ENCODE measurements at places on chromosomes 16 and 17.
A peak's percentile ranks its signal among the peaks of the same experiment; 100 is the strongest.

- peak; percentile 63 for DNase-seq
Measured at GRCh38 chr16:17467923-17468540, 2.7 kb downstream of the XYLT1 start.

DNA sequence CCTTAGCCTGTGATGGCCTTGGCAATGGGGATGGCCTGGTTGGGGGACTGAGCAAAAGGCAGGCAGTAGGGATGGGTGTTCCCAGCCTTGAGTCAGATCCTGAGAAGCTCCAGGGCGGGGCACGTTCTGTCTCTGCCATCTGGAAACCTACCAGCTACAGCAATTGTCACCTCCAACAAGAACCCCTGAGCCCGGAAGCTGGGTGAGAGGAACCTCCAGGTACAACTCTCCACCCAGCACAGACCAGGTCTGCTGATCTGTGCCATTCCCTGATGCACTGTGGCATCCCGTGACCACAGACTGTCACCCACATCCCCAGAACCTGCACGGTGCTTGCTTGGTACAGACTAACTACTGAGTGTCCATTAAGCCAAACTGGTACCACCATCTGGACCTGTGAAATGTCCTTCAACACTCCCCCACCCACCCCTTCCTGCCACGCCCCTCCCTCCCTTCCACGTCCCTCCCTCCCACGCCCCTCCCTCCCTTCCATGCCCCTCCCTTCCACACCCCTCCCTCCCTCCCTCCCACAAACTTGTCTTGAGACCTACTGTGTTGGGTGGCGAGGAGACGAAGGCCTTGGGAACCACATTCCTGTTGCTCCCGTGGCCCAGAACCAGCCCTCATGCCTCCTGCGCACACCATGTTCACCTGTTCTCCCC lies 16.6 kb downstream of the MYO15B start:
- DNase-seq, result no peak

GRCh38 chr16:79195938-79196337 lies 404.6 kb downstream of the MAF start:
- no peak for DNase-seq

- no peak for DNase-seq
Measured at GRCh38 chr17:40551879-40552768, 13.1 kb downstream of the CCR7 start.

DNA sequence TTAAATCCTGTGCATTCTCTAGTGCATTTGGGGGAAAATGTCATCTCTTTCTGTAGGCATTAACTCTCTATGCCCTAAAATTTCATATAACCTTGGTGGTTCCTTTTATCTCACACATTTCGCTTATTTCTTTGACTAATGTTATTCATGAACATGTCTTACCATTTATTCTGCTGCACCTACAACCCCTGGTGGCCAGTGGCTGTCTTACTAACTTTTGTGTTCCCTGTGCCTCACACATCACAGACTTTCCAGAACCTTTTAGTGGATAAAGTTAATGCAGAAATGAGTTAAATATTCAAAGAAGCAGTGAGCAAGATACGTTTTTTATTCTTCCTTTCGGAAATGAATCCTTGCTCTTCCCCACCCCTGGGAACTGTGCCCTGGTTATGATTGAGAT lies 111.9 kb downstream of the CDH13 start:
- no peak for DNase-seq

- DNase-seq, result no peak
Measured at GRCh38 chr16:57134982-57135381, 42.6 kb downstream of the CPNE2 start.

DNA sequence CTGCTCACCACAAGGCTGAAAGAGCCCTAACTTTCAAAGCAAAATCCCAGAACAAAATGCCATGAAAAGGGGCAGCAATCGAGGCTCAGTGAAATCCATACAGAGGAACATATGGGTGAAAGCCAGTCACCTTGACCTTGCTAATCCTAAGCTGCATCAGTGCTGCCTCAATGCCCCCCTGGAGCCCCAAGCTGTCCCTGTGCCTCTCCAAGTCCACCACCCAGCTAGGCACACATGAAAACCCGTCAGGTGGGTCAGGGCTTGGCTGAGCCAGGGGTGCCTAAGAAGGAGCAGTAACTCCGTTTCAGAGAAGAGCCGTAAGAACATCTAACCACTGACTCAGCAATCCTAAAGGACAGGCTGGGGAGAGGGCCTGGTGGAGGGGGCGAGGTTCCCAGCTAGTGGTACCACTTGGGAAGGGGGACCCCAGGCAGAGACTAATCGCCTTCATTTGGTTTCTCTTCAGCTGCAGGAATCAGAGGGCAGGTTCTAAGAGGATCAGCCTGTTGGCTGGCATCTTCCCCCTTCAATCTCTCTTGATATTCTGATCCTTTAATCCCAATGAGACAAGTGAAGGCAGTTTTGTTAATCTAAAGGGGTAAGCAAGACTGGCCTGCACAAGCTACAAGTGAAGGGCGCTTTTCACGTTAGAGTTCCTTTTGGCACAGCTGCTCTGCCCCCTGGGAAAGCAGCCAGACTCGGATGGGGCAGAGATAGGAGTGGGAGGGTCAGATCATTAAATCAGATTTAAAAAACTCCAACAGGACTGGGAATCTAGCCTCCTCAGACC lies 7.6 kb downstream of the PITPNA start:
- DNase-seq, result no peak

GRCh38 chr16:86347090-86347489 lies 163.2 kb upstream of the FOXF1 start:
- DNase-seq, result no peak

- no peak for DNase-seq
Measured at GRCh38 chr16:64202571-64202970, 919.3 kb downstream of the CDH11 start.

Data from kidney capillary endothelial cell (primary cell).